Stimulated activated CD8-positive, alpha-beta memory T cell treated with anti-CD3 and anti-CD28 coated beads, Interleukin-4, amount 100 ng/mL, for 4 hours (primary cell): ENCODE measurements at places on chromosomes 3 and 15.

- DNase-seq = no peak
These were observed 29.7 kb upstream of the NDUFB4 start for GRCh38 chr3:120566243-120566975.

DNA sequence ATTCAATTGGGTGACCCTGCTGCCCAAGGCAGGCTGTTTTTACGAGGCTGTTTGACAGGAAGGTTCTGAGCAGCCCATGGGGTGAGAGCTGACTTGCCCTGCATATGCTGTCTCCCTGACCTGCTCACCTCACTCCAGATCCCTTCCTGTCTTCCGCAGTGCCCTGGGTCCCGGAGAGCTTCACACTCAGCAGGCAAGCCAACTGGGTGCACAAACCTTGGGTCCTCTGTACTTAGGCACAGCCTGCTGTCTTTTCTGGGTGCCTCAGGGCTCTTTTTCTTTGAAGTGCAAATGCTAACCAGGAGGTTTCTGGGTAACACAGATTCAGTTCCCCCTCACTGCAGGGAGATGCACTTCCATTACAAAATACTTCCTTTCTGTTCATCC lies 32.8 kb downstream of the ZXDC start:
- DNase-seq = no peak

DNA sequence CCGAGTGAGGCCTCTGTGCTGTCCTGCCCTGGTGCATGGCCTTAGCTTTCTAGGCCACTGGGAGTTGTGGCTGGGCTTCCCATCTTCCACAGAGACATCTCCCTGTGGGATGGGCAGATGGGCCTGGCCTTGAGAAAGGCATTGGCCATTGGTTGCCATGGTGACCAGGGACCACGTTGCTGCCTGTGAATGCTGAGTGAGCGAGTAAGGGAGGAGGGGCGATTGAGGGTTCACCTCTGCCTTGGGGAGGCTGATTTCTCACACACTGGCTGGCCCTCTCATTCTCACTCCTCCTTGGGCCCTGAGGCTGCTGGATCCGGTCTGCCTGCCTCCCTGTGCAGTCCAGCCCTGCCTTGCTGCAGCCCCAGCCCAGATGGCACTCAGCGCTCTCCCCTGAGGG lies 26.4 kb upstream of the DOCK3 start:
- no peak for DNase-seq

- DNase-seq = no peak
These were observed 37.8 kb upstream of the TRH start for GRCh38 chr3:129936757-129937156.

DNA sequence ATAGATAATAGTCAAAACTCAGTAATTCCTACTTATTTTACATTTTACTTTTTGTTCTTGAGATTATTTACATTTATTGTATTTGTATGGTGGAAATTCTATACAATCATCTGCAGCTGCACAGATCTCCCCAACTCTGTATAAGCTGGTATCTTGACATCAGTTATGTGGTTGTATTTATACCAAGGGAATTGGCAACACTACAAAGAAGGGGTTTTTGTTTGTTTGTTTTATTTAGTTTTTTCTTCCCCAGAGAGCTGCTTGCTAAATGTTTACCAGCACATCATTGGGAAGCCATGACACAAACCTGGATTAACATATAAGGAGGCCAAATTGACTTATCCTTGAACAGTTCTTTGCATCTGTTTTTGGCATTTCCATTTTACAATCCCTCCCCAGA lies 389.2 kb upstream of the KCNMB2 start:
- no peak for DNase-seq

DNA sequence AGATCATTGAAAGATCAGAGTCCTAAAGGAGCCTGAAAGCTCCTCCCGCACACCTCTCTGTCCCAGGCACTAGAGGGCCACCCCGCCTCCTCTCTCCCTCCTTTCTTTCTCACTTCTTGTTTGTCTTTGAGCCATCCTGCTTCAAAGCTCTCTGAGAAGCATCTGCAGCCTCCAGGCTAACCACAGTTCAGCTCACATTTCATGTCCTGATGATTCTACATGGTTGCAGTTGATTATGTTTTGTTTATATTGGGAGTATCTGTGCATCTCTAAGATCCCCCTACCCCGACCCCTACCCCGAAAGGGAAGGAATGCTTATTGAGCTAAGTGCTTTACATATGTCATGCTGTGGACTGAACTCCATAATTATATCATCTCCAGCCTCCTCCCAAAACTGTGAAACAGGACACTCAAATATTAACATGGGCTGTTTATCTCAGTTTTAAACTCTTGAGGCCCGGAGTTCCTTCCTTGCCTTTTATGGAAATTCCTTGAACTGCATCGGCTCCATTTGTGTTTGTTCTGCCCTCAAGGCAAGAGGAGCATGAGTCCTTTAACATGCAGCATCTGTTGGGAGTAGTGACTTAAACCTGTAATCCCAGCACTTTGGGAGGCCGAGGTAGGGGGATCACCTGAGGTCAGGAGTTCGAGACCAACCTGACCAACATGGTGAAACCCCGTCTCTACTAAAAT lies 30.9 kb downstream of the MGLL start:
- no peak for DNase-seq

GRCh38 chr3:24963762-24964625 lies 464.1 kb upstream of the RARB start:
- no peak for DNase-seq

DNA sequence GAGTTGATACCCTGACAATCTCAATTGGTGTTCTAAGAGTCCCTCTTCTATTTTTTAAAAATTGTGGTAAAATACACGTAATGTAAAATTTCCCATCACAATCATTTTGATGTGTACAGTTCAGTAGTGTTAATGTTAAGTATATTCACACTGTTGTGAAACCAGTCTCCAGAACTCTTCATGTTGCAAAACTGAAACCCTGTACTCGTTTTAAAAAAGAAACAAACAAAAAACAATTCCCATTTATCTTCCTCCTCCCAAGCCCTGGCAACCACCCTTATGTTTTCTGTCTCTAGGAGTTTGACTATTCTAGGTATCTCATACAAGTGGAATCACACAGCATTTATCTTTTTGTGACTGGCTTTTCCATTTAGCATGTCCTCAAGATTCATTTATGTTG lies 28.7 kb upstream of the ALPK3 start:
- DNase-seq = no peak

DNA sequence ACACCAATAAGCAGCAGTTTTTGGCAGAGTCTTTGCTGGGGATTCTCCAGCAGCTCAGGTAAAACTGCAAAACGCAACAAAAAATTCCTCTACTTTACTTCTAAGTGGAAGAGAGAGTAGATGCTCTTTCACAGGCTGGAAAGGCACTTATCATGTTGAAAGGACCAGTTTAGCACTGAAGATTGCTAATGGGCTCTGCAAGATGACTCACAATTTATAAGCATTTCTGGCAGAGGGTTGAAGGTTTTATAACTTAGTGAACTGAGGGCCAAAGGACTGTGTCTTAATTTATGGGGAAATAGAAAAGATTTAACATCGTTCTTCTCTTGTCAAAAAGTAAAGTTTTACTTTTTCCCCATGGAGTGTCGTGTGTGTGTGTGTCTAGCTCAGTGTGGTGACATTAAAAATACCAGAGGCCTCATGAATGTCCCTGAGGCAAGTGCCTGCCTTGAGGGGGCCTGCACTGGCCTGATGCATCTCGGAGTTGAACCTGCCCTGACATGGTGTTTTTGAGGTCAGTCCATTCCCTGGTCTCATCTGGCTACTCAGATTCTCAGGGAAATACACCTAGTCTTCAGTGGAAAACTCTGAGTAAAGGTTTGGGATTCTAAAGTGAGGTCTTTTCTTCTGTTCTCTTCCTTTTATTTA lies 1092.0 kb downstream of the NAALADL2 start:
- no peak for DNase-seq

DNA sequence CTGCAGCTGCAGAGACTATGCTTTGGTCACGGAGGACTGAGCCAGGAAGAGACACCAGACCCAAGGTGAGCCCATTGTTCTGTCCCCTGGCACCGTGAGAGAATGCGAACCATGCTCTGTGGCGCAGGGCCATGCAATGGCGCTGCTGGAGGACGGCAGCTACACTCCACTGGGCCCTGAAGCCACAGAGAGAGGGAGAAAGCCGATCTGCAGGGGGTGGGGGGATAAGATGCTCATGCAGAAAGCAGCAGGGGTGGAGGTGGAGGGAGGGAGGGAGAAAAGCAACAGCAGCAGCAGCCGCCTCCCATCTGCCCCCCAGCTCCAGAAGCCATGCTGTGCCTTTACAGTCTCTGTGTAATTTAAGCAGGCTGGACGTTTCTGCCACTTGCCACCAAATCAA lies 5.3 kb downstream of the BDH1 start:
- no peak for DNase-seq

DNA sequence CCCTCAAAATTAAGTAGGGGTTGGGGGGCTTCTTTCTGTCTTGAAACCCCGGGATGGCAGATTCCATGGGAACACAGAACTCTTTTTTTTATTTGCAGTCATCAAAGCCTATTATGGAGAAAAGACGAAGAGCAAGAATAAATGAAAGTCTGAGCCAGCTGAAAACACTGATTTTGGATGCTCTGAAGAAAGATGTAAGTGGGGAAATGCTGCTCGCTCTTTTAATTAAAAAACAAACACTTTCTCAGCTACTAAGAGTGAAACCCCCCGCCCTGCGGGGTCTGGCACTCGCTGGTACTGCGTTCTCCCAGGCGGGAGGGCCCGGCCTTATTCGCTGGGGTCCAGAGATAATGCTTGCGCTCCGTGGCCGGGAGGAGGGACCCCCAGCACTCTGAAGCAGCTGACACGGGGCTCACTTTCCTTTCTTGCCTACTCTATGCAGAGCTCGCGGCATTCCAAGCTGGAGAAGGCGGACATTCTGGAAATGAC lies 615 bp downstream of the HES1 start:
- no peak for DNase-seq

DNA sequence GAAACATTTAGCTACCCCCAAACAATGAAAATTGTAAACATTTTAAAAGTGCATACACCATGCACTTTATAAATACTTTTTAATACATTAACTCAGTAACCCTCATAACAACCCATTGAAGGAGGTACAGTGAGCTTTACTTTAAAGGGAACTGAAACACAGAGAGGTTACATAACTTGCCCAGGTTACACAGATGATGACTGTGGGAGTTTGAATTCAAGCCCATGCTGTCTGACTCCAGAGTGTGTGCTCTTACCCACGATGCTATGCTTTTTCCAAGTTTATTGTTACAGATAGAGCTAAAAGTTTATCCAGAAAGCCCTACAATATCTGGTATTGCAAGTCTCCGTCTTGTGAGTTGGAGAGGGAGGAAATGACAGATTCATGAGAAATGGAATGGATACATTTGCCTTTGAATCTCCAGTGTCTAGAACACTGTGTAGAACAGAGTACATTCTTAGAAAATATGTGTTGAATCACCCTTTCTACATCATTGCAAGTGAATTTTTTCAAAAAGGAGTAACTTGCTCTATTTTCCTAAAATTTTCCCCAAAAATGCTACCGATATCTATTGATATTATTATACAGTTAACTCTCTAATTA lies 428.3 kb downstream of the NAALADL2 start:
- no peak for DNase-seq

DNA sequence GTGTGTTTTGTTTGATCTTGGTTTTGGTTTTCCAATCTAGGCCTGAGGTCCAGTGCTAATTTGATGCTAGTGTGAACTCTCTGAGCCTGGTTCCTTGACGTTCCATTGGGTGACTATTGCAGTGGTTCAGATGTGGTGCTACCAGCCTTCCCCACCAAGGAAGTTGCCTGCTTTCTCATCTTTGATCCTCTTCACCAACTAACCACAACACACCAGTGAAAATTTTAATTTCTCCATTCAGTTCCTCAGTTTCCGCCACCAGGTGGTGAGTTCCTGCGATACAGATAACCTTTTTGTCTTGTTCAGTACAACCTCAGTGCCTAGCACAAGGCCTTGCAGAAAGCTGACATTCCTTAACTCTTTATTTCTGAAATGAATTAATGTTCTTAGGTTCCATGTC lies 337.4 kb upstream of the TPRG1 start:
- DNase-seq = no peak

GRCh38 chr3:53671192-53671960 lies 174.8 kb downstream of the CHDH start:
- DNase-seq = no peak

GRCh38 chr3:96657710-96658109 lies 156.7 kb upstream of the EPHA6 start:
- no peak for DNase-seq

GRCh38 chr3:184255291-184256039 lies 5.9 kb downstream of the CAMK2N2 start:
- DNase-seq = no peak

DNA sequence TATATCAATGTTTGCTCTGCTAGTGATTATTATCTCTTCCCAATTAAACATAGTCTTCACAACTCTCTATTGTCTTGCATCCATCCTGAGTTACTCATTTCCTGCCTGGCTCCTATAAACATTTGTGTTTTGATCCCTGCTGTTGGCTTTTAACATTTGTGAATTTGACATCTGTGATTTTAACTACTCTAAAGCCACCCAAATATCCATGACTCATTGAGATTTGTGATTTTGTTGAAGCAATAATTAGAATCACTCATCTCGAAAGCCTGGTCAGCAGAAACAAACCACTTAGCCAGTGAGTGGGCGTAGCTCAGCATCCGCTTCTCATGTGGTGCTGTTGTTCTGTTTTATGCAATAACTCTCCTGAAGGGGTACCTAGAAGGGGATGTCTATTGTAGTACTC lies 174.3 kb upstream of the ZBTB20 start:
- DNase-seq = no peak

DNA sequence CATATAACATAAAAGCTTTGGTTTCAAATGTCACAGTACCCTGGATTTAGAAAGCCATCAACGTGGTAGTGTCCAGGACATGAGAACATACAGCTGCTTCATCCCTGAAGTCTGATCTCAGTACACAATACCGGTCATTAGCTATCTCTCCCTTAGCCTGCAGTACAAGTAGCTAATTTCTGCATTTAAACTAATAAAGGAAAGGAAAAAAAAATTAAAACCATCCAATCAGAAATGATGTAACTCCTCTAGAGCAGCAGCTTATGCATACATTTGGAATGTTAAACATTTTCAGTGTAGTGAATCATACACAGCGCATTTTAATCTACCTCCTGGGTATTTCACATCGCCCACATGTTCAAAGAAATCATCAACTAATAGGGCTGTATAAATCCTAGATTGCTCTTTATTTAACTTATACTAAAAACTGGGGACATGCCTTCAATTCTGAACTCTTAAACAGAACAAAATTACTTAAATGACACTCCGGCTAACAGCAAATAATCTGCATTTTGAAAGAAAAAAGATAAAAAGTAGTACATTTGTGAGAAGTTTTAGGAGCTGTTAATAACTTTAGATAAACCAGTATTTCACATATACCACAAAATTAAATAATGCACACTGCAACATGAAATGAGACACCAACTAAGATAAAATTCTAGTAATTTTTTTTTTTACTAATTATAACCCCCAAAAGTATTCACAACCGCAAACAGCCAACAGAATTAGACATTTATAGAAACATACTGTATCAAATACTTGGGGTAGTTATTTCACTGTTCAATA lies 3.7 kb downstream of the IGF2BP2 start:
- no peak for DNase-seq

GRCh38 chr3:156448300-156448699 lies 106.6 kb downstream of the SSR3 start:
- DNase-seq = no peak
